ENCODE measurements at places on chromosomes 1 and 21.

DNA sequence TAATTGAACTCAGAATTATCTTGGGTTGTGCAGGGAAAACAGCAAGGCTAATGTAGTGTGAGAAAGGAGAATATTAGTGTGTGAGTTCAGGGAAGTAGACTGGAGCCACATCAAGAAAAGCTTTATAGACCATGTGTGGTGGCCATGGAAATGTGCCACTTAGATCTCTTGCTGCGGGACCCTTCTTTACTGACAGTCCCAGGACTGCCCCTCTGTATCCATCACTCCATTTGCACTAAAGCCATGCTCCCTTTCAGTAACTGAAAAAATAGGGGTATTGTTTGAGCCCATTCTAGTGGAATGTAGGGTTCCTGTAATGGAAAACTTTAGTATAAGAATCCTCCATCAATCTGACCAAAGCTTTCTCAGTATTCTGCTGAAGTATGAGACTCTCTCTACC is 32.3 kb downstream of the SAMSN1 start:
- DNase-seq: no peak

- no peak for DNase-seq
These were observed 23.1 kb upstream of the PTBP2 start for GRCh38 chr1:96698342-96698983.

DNA sequence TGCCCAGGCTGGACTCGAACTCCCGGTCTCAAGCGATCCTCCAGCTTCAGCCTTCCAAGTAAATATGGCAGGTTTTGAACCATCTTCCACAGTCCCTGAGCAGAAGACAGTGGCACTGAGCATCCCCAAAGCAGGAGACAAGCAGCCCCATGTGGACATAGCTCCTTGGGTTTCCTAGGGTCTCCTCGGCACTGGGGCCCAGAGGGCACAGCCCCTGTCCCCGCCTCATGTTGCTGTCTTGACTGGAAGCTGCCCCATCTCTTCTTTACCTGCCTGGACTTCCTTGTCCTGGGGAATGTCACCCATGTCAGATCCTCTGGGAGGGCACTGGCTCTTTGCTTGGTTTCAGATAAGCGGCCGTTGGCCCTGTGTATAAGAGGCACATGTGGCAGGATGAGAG is 263.7 kb upstream of the RAB4A start:
- no peak for DNase-seq

DNA sequence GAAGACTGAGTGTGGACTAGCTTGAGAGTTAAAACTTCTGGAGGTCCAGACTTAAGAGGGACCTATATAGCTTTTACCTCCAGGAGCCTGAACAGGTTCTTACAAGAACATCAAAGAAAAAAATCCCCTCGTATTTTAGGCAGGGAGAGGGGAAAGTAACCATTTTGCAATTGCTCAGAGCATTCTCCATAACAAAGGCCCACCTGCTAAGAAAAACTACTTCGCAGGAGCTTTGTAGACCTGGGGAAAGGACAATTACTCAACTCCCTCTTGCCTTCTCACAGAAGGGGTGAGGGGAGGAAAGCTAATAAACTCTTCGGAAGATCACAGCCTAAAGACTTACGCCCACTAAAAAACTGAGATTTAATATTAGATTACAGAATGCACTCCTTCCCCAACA is 86.3 kb downstream of the RERE start:
- DNase-seq: no peak

DNA sequence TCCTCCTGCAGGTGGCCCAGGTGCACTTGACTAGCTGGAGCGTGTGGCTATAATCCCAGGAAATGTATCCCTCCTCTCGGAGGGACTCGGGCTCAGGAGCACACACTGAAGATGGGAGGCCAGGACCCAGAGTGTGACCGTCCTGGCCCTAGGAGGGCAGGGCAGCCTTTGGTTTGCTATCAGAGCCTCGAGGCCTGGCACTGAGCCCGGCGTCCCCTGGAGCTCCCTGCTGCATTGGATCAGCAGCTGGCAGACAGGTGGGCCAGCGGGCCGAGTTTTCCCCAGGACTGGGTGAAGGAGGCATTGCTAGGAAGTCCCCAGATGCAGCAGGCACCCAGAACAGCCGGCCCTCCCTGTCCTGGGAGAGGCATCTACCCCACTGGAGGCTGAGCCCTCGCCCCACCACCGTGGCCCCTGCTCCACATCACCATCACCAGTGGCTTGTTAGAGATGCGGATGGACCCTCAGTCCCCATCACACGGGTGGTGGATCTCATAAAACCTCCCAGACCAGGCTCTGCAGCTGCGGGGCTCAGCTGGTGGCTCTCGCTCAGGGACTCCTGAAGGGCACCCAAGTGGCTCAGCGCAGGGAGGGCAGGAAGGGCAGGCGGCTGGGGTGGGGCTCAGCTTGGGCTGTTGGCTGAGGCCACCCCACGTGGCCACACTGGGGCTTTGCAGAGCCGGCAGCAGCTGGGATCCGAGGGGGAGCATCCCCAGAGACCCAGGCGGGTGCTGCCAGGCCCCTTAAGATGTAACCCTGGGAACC is 32.7 kb upstream of the POFUT2 start:
- DNase-seq: no peak

GRCh38 chr1:94698356-94698755 is 121.8 kb upstream of the SLC44A3 start:
- DNase-seq: no peak

GRCh38 chr21:34215911-34216717 is 142.7 kb downstream of the MRPS6 start:
- no peak for DNase-seq

- no peak for DNase-seq
These were observed 187.0 kb downstream of the TPR start for GRCh38 chr1:186188004-186188539.

GRCh38 chr1:34844252-34844634 is 15.3 kb downstream of the SMIM12 start:
- no peak for DNase-seq

DNA sequence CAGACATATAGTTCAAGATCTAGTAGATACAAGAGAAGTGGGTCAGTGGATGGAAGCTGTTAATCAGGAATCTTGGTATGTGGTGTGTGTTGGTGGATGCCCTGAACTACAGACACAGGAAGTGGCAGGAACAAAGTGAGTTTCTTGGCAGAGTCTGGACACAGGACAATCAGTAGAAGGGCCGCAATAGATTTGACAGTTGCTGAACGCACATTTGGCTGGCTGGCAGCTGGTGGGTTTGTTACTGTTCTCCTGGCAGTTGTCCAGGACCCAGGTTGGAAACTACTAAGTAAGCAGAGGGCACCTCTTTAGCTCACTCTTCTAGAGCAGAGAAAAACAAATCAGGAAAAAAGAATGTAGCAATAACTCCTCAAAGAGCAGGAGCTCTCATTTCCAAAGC is 13.2 kb downstream of the KRTAP26-1 start:
- no peak for DNase-seq

DNA sequence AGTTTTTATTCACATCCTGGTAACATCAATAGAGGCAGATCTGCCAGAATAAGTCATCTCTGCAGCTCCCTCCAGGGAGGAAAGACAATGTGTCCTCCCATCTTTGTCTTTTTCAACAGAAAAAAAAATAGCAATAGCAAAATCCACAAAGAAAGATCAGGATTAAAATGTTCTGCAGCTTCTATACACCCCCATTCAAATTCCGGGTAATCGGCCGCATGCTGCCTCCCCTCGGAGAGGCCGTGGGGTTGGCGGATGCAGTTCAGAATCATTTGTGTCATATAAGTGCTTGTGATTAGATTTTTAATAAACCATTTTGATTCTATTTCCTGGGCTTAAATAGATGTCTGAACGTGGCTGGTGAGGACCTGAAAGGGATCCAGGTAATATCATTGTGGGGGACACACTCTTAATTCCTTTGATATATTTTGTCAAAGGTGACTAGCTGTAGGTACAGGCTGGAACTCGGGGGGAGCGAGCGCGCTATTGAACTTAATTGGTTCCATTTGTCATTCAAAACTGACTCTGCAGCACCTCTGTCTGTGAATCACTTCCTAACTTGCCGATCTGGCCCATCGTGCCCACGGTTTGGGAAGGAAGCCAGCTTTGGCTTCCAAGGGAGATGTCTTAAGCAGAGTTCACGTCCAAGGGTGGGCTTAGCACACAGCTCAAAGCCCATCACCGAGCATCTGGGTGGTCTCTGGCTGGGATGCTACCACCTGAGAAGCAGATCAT is 85.6 kb upstream of the ARHGEF16 start:
- no peak for DNase-seq

GRCh38 chr1:160975026-160975425 is 20.4 kb upstream of the ITLN2 start:
- DNase-seq: no peak

DNA sequence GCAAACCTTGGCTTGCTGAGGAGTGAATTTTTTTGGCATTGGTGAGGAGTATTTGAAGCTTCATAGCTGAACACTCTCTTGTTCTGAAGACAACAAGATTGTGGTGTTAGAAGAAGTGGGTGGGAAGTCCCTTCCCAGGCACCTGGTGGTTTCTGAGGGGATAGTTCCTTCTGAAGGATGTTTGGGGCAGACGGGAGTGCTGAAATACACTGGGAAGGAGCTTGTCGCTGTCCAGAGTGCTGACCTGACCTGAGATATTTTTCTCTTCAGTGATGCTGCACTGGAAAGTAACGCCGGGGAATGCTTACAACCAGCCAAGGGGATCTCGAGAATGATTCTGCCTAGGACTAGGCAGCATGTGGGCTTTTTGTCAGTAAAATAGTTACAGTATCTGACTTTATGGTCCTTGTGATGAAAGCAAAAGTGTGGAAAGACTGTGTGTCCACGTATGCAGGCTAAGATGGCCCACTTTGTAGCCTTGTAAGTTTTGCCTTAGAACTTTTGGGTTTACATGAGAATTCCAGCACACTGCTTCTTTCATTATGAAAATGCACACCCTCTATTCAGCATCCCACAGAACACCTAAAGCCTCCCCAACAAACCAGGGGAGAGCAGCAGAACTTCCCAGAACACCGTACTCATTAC is 33.1 kb upstream of the NFASC start:
- DNase-seq: no peak

DNA sequence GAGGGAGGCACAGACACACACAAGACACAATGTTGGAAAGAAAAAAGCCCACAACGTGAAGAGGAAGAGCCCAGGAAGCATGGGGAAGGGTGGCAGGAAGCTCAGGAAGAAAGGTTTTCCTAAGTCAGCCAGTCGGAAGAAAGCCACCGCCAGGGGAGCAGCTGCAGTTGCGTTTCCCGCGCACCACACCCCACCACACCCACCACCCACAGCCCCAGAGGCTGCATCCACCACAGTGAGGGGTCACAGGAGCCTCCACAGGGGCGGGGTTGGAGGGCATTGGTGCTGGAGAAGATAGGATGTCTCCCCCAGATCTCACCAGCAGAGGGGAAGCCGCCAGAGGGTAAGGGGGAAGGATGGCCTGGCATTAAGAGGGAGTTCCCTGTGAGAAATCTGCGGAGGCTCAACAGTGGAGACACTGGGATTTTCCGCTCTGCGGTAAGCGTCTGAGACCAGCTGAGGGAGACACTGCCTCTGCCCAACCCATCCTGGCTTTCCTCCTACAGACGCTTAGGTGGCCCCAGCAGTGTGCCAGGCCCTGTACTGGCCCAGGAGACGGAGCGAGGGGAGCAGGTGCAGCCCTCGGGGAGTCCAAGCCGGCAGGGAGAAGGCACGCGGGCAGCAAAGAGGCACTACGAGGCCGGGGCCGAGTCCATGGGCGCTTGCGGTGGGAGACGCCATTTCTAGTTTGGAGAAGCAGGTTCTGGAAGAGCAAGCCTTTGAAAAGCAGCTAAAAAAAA is 19.8 kb downstream of the PGLYRP3 start:
- DNase-seq: no peak

GRCh38 chr1:154962795-154963330 is 1.3 kb upstream of the PYGO2 start:
- DNase-seq: no peak

GRCh38 chr1:12525311-12526181 is 92.5 kb downstream of the DHRS3 start:
- no peak for DNase-seq

DNA sequence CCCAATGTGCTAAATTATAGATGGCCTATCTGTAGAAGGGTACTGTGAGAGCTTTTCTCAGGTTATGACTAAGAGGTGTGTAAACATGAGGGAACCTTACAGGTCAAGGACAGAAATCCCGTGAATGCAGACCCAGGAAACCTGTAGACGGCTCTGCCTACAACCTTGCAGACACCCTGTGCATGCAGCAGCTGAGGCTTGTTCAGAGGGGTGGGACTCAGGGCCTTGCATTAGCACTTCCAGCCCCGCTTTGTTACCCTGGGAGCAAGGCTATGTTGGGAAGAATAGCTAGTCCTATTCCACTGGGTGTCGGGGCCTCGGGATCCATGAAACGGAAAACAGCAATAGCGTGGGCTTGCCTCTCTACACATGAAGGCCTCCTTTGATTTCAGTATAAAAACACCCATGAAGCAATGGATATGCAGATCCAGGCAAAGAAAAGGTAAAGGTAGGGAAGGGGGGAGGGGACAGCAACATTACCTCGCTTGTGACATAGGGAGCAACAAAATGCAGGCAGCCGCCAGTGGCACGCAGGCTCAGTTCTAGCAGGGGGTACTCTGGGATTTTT is 9.5 kb upstream of the NDUFS5 start:
- no peak for DNase-seq

GRCh38 chr1:183808296-183809027 is 3.5 kb downstream of the RGL1 start:
- DNase-seq: no peak

GRCh38 chr1:11412141-11412540 is 66.8 kb upstream of the DISP3 start:
- no peak for DNase-seq

DNA sequence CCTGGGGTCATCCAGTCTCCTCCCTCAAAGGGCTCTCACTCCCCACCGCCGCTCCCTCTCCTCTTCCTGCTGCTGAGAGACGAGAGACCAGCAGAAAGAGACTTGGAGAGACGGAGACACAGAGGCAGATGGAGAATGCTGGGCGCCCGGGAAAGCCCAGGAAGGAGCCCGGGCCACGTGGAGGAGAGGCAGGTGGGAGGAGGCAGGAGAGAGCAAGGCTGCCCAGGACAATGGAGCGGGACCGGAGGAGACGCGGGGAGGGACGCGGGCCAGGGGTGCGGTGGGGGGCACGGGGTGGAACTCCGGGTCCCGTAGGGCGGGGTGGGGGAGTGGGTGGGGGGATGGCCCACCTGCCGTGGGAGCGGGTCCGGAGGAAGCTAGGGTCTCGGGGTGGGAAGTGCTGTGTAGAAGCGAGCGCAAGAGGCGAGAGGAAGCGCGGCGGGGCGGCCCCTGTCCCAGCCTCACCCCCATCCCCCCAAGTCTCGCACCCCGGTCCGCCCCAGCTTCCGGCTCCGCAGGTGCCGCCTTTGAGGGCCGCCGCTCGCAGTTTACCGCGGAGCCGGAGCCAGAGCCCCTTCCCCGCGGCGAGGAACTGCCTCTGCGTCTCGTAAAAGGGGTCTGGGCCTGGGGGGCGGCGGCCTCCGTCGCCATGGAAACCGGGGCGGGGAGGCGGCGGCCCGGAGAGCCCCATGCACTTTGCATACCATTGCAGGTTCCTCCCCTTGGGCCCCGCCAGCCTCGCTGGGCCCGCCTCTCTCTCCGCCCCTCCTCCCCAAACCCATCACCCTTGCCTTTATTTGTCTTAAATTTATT is 11.7 kb upstream of the EPHA2 start:
- DNase-seq: peak; percentile 83

DNA sequence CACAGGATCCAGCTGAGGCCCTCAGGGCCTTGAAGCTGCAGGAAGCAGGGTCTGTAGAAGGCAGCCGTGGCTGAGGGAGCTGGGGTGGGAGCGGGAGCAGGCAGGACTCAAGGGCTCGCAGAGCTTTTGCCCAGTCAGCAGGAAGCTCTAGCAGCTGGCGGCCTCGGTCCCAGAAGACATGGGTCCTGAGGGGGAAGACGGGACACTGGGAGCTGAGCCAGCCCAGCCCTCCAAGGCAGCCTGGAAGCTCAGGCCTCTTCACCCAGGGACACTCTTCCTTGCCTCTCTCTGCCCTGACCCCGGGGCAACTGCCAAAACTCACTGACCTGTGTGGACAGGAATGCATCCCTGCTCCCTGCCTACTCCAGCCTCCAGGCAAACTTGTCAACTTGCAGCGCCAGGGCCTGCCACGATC is 8.9 kb downstream of the ADGRB2 start:
- DNase-seq: no peak

Data from memory B cell (primary cell).